ENCODE measurements at places on chromosomes 6 and 20.

GRCh38 chr20:24963672-24964505 lies 14.8 kb downstream of the CST7 start:
- DNase-seq: no peak

DNA sequence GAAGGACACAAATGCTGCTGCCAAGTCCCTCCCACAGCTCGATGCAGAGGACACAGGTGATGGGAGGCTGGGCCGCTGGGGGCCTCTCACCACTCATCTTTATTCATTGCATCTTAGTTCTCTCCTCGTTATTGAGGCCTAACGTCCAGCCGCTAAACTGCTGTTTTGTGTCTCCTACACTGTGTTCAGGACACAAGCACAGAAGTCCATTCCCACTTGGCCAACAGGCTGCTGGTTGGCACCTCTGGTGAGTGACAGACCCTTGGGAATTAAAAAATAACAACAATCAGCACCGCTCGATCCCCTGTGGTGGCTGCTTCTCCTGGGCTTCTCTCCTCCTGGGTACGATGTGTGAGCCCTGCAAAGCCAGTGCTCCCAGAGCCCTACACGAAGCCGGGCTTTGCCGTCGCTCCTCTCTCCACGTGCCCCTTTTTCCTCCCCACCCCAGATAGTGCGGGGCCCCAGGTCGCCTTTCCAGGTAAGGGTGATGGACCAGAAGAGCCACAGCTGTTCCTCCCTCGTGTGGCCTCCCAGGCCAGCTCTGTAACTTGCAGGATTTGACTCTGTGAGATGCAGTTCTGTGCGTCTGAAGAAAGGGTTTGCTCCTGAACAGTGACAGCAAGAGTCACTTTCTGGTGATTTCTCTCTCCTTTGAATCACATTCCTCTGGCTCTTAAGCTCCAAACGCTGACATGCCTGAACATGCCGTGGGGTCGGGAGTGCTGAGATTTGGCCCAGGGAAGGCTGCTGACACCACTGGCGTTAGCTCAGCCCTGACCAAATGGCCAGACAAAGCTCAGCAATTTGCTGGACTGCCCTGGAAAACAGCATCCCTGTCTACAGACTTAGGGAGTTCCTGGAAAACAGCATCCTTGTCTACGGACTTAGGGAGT lies 59.3 kb downstream of the DLL1 start:
- DNase-seq: no peak

DNA sequence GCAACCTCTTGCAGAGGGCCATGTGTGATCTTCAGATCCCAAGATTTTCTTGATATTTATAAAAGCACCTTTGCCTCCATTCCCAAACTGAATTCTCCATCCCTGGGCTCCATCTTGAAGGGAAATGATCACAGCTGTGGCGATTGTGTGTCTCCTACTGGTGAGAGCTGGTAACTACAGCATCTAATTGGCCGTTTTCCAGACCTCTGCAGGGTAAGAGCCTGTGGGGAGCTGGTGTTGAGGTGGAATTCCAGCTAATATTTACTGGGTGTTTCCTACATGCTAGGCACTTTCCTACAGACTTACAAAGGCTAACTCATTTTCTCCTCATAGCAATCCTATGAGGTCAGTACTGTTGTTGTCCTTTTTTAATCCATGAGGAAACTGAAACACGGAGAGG lies 59.2 kb upstream of the FNDC1 start:
- DNase-seq: no peak

GRCh38 chr20:21661488-21662055 lies 43.9 kb upstream of the PAX1 start:
- no peak for DNase-seq

GRCh38 chr6:46160102-46160501 lies 10.7 kb downstream of the ENPP5 start:
- DNase-seq: no peak

- no peak for DNase-seq
These were observed 253.2 kb downstream of the PLCB1 start for GRCh38 chr20:8385247-8385646.

DNA sequence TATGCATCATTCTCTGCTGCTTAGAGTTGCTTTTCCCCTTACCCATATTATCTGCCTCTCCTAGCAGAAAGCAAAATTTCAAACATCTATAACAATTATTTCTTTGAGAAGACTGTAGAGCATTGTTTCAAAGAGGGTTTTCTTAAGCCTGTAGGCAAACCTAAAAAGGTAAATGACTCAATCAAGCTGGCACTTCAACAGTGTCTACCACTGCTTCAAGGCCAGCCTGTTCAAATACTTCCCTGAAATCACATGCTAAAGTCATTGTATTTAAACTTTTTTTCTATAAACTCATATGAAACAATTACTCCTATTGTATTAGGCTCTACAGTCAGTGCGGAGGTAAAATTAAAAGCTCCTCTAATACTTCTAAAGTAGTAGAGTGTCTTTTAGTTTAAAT lies 87.1 kb downstream of the OGFRL1 start:
- DNase-seq: no peak

GRCh38 chr20:3966571-3966970 lies 48.8 kb downstream of the RNF24 start:
- DNase-seq: no peak

DNA sequence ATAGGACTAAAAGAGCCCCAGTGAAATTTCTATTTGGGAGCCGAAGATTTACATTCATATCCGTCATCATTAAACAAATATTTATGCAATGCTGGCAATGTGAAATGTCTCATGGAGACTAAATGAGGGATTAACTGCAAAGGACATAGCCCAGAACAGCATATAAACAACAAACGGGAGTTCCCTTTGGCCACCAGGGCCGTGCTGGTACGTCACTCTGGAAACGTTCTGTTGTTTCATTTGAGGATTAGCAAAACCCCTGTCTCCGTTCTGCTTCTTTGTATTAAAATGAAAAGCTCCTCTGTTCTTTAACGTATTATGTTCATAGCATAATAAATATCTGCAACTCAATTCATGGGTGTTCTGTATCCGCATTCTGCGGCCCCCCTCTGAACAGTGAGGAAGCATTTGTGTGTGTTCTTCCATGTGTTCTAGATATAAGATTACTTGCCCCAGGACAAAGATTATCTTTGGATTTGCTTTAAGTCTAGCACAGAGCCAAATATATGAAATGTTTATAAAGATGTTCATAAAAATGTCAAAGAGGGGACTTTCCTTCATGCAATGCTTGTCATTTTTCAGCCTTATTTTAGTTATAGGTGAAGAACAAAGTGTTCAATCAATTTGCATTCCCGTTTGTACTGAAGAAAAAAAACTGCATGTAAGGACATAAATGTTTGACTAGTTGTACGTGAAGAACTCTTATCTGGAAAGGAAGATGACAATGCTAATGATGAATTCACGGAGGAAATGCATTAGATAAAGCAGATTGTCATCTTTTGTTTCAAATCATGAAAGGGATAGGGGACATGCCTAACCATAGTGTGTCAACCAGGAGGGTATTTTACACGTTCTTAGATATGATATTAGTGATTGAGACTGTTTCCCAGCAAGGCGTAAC lies 90.0 kb upstream of the TNFAIP3 start:
- DNase-seq: no peak

DNA sequence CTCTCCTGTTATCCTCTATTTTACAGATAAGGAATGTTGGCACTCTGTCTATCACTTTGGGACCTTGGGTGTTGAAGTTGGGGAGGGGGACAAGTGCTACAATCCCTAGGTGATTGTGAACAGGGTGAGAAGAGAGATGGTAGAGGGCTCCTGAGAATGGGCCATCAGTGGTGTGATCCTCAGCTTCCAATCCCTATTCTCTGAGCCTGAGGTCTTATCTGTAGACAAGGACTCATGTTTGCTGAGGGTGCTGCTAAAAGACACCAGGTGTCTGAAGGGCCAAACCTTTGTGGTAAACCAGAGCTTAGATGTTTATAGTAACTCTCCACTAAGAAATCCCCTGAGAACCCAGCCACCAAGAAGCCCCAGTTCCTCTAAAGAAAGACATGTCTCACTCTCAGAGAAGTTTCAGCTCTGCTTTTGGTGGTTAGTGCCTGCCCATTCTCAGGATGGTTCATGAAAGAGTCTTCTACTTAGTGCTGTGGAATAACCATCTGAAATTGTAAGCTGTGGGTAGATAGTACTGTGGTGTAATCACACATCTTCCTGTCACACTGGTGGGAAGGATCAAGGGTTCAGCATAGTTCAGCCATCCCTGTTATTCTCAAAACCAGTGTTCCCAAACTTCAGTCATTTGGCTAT lies 58.2 kb upstream of the IL20RA start:
- DNase-seq: no peak

DNA sequence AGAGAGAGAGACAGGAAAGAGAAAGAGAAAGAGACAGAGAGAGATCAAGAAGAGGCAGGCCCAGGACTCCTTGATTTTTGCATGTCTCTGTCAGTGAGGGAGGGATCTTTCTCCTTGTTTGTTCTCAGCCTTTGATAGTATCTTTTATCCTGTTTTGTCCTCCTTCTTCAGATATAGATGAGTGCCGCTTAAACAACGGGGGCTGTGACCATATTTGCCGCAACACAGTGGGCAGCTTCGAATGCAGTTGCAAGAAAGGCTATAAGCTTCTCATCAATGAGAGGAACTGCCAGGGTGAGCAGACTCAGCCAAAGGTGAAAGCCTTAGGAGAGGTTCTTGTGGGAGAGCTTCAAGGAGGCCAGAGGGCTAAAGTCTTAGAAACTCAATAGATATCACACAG lies 20.0 kb upstream of the ZNF76 start:
- DNase-seq: no peak

DNA sequence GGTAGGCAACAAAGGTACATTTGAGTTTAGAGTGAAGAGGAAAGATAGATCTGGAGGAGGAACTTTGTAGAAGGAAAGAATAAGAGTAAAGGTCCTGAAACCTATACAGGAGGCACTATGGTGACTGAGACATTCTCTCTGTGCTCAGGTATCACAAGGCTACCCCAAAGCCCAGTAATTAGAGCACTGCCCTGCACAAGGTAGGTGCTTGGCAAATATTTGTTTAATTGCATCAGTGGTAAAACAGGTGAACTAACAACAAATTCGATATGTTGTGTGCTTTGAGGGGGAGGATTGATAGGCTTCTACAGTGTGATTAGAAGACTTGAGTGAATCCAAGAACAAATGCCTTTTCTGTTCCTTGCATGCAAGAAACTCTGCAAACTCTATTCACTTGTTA lies 6.8 kb upstream of the TSHZ2 start:
- DNase-seq: no peak

DNA sequence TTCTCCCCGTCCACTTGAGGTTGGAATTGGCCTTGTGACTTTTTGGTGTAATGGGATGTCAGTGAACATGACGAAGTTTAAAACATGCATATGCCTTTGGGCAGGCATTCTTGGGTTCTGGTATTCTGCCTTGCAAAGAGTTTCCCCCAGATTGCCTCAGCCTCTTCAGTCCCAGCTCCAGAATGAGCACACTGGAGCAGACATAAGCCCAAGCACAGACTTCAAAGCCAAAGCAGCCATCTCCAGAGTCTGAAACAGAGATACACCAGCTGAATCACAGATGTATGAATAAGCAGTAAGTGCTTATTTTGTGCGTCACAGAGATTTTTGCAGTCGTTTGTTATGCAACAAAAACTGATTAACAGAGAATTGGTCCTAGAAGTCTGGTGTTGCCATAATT lies 546.0 kb downstream of the FRK start:
- no peak for DNase-seq

DNA sequence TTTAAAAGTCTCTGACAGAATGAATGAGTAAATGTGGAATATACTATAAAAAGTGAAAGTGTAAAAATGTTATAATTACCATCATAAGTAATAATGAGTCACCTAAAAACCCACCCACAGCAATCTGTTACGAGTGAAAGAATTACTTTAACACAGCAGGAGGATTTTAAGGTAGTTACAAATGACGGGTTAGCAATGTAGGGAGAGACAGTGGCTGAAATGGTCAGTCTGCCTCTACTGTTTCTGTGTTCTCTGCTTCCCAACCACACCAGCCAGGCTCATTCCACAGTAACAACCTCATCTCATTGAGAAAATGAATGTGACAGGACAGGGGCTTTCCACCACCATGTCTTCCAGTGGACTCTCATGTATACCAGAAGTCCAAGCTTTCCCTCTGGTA lies 124.4 kb upstream of the KCNK16 start:
- DNase-seq: no peak

DNA sequence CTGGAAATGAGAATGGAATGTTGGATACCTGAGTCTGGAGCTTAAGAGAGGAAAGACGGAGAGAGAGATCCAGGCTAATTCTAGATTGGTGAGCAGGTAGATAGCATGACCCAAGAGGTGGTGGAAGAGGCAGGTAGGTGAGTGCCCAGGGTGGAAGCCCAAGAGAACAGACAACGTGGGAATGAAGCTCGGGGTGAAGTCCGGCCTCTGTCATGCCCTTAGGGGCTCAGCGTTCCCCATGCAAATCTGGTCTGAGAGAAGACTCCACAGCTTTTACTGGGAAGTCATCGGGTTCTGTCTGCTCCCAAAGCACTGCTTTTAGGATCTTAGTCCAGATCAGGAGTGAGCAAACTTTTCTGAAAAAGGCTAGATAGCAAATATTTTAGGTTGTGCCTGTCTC lies 3.6 kb downstream of the NELFCD start:
- DNase-seq: no peak

- no peak for DNase-seq
These were observed 684.6 kb upstream of the MARCKS start for GRCh38 chr6:113172531-113172966.

DNA sequence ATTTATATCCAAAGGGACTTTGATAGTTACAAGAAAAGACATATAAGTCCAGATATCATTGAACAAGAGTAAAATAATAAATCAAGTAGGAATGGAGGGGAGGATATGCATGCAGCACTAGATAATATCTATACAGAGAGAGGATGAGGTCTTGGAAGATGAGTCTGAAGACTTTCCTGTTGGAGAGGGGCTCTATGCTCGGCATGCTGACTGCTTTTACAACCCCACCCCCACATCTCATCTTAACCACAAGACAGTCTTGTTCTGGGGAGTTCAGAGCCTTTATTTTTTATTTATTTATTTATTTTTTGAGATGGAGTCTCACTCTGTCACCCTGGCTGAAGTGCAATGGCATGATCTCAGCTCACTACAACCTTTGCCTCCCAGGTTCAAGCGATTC lies 48.4 kb upstream of the IER3 start:
- no peak for DNase-seq

DNA sequence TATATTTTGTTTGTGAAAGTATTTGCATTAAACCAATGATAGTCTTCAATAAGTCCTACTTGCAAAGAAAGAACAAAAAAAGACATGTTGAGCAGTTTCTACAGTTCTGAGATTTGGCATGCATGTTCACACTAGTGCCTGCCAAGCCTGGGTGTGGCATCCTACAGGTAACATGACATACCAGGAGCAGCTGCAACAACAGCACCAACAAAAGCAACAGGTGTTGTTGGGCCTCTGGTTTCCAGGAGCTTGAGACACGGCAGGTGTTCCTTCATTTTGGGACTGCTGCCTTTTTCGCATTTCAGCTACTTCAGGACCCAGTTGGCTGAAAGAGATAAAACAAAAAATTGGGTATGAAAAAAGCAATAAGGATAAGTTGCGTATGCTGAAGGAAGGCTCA lies 41.2 kb upstream of the MTRF1L start:
- DNase-seq: no peak

DNA sequence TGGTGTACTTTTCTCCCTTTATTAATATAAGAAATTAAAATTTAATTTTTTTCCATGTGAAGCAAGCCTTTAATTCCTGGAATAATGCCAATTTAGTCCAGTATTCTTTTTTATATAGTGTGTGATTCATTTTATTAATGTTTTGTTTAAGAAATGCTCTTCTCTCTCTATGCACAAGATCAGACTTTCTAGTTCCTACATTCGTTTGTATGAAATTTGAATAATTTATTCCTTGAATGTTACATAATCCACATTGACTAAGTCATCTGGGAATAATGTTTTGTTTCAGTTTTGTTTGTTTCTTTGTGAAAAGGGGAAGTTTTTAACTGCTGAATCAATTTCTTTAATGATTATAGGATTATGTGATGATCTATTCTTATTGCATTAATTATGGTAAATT lies 181.4 kb upstream of the ID4 start:
- DNase-seq: no peak
